ENCODE measurements at places on chromosomes 6 and 20.

GRCh38 chr6:36623547-36624459 is 29.6 kb downstream of the SRSF3 start:
- DNase-seq, result peak; percentile 76

GRCh38 chr20:48908656-48909319 is 12.7 kb upstream of the ARFGEF2 start:
- DNase-seq, result no peak

DNA sequence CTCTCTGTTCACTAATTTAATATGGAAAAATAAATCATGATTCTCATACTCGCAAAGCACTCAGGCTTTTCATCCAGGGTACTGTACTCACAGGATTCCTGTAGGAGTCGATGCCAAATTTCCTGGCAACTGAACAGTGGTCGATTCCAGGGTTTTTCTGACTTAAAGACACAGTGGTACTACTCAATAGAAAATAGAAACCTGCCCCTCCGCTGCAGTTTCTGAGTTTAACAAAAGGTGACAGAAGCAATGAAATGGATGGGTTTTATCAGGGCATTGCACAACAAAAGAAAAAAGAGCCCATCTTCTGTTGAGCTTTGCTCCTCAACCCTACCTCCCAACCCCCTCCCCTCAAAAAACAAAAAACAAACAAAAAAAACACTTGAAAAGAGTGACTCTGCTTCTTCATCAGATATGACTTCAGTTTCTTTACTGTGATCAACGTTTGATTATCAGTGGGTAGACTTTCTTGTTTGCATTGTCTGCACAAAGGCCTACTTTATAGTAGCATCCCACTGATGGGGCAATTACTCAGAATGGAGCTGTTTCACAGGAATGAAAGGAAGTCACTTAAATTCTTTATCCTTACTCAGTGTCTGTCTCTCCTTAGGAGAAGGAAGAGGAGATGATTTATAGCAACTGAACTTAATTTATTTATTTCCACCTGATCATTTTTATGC is 96.2 kb upstream of the FOXO3 start:
- no peak for DNase-seq

GRCh38 chr20:10800288-10800687 is 126.5 kb upstream of the JAG1 start:
- no peak for DNase-seq

DNA sequence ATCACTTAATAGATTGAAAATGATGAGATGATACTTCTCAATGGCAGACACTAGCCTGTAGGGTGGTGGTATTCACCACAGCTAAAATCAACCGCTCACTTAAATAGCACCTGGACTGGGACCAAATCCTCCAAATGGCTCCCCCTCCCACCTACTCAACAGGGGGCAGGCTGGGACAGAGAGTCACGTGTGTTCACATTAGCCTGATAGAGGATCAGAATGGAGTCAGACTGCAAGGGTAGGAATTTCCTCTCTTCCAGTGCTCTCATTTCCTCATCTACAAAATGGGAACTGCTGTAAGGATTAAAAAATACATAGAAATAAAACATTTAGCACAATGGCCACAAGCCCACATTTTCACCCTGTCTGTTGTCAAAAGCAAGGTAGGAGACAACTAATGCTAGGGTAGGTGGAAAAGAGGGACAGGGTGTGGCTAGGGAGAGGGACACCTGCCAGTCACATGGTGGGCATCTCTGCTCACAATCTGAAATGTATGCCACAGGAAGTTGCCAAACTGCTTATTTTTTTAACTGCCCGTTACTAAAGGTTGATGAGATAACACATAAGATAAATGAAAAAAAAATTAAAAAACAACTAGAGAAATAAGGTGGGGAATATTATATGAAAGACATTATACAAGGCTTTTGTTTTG is 55.3 kb downstream of the BACH2 start:
- no peak for DNase-seq

- no peak for DNase-seq
These were observed 44.0 kb upstream of the PIM1 start for GRCh38 chr6:37125774-37126492.

GRCh38 chr6:152094992-152095592 is 287.6 kb downstream of the ESR1 start:
- peak; percentile 39 for DNase-seq

- no peak for DNase-seq
These were observed 246.7 kb upstream of the AFDN start for GRCh38 chr6:167579806-167580618.

- no peak for DNase-seq
These were observed 138.4 kb downstream of the HTR1B start for GRCh38 chr6:77324866-77325265.

DNA sequence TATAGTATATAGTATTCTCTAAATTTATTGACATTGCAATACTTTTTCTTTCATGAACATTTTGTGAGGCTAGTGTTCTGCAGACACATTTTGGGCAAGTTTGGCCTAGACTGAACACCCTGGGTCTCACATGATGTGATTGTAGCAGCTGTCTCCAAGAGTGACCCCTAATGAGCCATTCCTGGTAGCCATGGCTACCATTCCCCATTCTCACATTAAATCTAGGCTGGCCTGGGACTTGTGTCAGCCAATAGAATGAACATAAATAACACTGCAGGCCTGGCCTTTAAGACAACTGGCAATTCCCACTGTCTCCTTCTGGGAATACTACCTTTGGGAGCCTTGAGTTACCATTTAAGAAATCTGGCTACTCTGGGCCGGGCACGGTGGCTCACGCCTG is 38.0 kb upstream of the TASP1 start:
- no peak for DNase-seq

- no peak for DNase-seq
These were observed 233.2 kb upstream of the SOX4 start for GRCh38 chr6:21360336-21360735.

DNA sequence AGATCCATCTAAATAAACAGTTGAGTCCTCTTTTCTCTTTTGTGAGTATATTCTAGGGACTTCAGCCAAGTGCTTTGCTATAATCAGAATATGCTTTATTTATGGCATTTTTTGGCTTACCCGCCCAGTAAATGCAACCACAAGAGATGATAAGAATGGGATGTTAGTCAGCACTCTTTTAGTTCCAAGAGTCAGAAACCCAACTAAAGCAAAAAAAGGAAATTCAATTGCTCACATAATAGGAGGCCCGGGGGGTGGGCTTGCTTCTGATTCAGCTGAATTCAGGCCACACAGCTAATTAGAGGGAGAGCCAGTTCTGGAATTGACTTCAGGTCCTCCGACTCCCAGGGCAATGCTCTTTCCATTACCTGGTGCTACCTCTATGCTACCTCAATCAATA is 250.6 kb downstream of the FARS2 start:
- no peak for DNase-seq

- no peak for DNase-seq
These were observed 20.7 kb upstream of the HEY2 start for GRCh38 chr6:125728739-125729138.

DNA sequence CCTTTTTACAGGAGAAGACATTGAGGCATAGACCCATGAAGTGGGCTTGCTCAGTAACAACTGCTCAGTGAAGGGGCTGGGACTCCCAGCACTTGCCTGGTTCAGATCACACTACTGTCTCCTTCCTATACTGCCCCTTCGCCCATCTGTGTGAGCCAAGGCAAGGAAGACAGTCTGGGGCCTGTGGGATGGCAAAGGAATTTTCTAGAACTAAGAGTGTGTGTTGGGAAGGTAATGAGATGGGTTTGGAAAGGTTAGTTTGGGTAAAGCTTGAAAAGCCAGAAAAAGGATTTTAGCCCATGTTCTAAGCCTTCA is 213.3 kb upstream of the AGPAT4 start:
- no peak for DNase-seq

DNA sequence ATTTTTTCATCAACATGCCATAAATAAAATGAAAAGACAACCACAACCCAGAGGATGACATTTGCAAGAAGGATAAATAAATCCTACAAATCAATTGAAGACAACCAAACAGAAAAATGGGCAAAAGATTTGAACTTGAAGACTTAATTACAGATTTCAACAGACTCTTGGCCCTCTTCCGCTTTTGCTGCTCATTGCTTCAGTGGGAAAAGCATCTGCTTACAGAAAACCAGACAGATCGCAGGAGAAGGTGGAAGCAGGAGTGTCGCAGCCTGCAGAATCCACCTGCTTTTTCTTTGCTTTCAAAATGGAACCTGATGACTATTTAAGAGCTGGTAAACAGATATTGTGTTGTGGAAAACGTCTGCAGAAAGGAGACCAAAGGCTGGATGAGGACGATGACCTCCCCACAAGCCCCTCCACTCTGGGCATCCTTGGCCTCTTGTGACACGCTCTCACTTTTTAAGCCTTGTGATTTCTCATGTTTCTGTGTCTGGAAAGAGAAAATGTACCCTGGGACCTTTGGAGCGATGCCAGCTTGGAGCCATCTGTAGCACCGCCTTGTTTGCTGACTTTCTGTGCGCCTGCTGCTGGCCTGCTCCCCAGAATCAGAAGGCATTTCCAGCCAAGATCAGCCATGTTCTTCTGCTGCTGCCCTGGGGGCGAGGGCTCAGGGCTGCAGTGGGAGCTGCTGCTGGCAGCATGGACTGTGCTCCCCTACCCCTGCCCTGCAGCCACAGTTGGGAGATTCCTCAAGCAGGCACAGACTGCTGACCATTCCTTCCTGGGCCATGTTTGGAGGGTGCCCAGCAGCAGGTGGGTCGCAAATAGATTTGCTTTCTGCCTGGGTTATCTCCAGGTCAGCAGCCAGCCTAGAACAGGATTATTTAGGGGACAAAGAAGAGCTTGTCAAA is 3.6 kb upstream of the CSTL1 start:
- DNase-seq, result no peak

GRCh38 chr20:3652676-3653596 is 10.3 kb downstream of the GFRA4 start:
- DNase-seq, result no peak

- no peak for DNase-seq
These were observed 58.4 kb downstream of the PPP1R14C start for GRCh38 chr6:150201285-150201684.

DNA sequence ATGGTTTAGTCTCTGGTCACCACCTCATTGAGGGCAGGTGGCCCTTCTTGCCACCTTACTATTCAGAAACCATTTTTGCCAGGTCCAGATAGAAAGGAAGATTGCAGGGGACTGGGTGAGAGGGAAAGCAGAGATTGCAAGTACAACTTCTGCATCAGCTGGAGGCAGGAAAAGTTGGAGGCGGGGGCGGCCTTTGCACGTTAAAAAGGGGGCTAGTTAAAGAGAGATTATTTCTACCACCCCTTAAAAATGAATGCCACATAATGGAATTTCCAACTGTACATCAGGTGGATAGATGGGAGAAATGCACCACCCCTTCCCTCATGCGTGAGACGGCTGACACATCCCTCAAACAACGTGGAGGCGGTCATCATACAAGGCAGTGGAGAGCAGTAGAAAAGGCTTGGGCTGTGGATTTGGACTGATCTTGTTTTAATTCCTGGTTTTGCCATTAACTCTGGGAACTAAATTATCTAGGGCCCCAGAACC is 95.4 kb upstream of the CNKSR3 start:
- no peak for DNase-seq

GRCh38 chr20:34952671-34953070 is 2.9 kb downstream of the GSS start:
- DNase-seq, result no peak

GRCh38 chr6:147078106-147078505 is 126.1 kb upstream of the STXBP5 start:
- DNase-seq, result no peak

DNA sequence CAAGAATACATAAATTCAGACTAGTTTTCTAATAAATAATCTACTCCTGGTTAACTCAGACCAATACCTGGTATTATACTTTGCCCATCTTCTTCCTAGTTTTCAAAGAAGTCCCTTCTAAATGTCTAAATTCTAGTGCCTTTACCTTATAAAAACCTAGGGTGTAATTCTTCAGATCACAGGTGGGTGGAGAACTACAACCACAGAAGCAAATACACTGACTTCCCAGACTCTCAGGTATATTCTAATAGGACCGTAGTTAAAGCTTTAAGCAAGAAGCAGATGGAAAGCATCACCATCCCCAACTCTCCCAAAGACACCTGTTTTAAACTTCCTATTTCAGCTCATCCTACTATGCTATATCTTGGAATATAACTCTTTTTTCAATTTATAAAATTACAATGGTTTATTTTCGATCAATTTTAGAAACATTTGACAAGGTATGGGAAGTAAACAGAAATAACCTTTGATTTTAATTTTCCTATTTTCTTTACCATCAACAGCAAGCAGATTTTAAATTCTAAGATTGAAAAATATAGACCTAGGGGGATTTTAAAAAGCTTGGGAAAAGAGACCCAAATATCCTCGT is 15.8 kb downstream of the MAN1A1 start:
- no peak for DNase-seq

DNA sequence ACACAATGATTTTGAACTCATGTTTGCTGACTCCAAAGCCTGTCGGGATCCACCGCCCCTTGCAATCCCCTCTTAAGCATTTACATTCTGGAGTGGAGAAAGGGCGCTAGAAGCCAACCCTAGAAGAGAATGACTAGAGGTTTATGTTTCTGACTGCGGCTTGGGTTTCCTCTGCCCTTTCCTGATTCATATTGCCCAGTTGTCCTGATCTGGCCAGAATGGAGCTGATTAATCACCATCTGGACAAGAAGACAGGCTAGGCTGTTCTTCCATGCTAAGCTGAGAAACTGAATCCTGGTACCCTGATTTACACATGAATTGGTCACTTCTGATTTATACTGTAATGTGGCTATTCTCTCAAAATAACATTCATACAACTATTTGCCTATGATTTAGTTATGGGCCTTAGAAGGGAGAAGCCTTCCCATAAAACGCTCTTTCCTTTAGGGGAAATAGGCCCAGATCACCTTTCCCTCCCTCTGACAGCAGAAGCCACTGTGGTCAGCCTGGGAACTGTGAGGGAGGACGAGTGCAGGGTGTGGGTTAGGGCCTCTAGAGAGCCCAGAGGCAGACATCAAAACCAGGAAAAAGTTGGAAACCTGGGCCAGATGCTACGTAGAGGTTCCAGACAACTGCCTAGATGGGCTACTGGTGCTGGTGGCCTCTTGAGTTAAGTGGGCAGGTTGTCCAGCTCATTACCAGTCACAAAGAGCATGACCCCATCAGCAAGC is 199.2 kb upstream of the PRDM1 start:
- DNase-seq, result no peak

DNA sequence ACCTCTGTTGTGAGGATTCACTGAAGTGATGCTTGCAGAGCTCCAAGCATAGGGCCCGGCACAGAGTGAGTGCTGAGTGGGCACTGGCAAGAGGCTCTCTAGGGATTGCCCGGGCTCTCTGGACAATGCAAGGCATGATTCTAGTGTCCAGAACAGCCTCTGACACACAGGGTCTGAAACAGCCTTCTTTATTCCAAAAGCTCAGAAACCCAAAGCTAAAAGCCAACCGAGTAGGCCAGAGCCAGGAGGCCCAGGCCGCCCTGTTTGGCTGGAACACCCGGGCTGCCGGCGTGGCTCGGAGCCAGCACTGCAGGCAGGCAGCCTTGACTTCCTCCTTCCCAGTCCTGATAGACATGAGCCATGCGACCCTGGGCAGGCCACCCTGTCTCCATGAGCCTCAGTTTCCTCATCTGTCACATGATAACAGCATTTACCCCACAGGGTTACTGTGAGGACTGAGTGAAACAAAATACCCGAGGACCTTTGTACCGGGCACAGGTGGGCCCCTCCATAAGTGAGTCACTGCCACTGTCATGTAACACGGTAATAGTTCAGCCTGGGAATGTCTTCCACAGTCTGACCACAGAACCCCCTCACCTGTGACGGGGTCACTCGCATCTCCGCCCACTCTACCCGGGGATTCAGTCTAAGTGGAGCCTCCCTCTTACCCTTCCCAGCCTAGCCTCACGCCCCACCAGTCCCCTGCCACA is 51.5 kb downstream of the PTPRT start:
- no peak for DNase-seq

Data from stimulated activated CD4-positive, alpha-beta T cell treated with anti-CD3 and anti-CD28 coated beads, Interleukin-1b, Interleukin-23, amount 100 ng/mL, for 48 hours (primary cell).